ENCODE measurements at places on chromosomes 6 and 20.

GRCh38 chr6:147903931-147904330 is 395.4 kb downstream of the SAMD5 start:
- DNase-seq = no peak

GRCh38 chr20:38883081-38883980 is 42.9 kb upstream of the FAM83D start:
- DNase-seq = no peak

- DNase-seq = no peak
These were observed 41.7 kb downstream of the CNKSR3 start for GRCh38 chr6:154468760-154469159.

- DNase-seq = no peak
These were observed 86.8 kb downstream of the ZFP64 start for GRCh38 chr20:52104546-52105441.

- no peak for DNase-seq
These were observed 66.2 kb upstream of the PHACTR2 start for GRCh38 chr6:143611580-143611979.
